ENCODE measurements at places on chromosomes 13 and 19. TPM values are rescaled to one million over a fixed set of nuclear protein-coding genes. Genes with fewer than 3 reads are reported as not detected.

- peak within 1 kb of the TSS; percentile 62 for H3K4me3 ChIP-seq
- peak; percentile 69 for DNase-seq
- peak within 1 kb of the TSS; percentile 63 for H3K27ac ChIP-seq
- peaks cover 15% of the 10 kb centered on the region for H3K27me3 ChIP-seq
- no peaks in the 10 kb centered on the region for H3K4me1 ChIP-seq
Measured at GRCh38 chr13:57631596-57632275, at the start of gene PCDH17. Gene PCDH17, plus strand, starts transcription at chr13:57631744. Its CDS starts 803 bp downstream, at chr13:57632547.

The PRRG2 gene
- 1.1 TPM for total RNA-seq

The CACNG7 gene
- total RNA-seq = not detected

GRCh38 chr19:18468517-18468916 is 30.6 kb upstream of the ISYNA1 start:
- no peak overlapping the region for H3K27ac ChIP-seq
- H3K4me1 ChIP-seq = peaks cover 58% of the 10 kb centered on the region
- H3K4me3 ChIP-seq = no peak overlapping the region
- DNase-seq = no peak
- H3K27me3 ChIP-seq = no peaks in the 10 kb centered on the region

- no peak overlapping the region for H3K27ac ChIP-seq
- no peaks in the 10 kb centered on the region for H3K4me1 ChIP-seq
- no peaks in the 10 kb centered on the region for H3K27me3 ChIP-seq
- no peaks in the 10 kb centered on the region for H3K36me3 ChIP-seq
- no peak for DNase-seq
Measured at GRCh38 chr13:84946192-84946591, 853.0 kb downstream of the SLITRK6 start.

The FLT3 gene
- 0.23 TPM for total RNA-seq

The OSCAR gene
- 6.3 TPM for total RNA-seq

The KL gene
- total RNA-seq = 2.4 TPM

- H3K4me3 ChIP-seq = no peak overlapping the region
- peaks cover 4% of the 10 kb centered on the region for H3K27me3 ChIP-seq
- DNase-seq = no peak
- H3K27ac ChIP-seq = no peak overlapping the region
- H3K4me1 ChIP-seq = no peaks in the 10 kb centered on the region
Measured at GRCh38 chr19:29342721-29343120, 129.8 kb upstream of the UQCRFS1 start.

DNA sequence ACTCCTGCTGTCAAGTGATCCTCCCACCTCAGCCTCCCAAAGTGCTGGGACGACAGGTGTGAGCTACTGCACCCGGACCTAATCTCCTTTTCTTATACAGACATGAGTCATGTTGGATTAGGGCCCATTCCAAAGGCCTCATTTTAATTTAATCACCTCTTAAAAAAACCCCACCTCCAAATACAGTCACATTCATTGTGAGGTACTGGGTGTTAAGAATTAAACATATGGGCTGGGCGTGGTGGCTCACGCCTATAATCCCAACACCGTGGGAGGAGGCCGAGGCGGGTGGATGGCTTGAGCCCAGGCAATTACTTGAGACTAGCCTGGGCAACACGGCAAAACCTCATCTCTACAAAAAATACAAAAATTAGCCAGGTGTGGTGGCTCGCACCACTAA is 46.6 kb downstream of the PIN1 start:
- no peak overlapping the region for H3K27ac ChIP-seq
- H3K27me3 ChIP-seq = no peaks in the 10 kb centered on the region
- H3K4me1 ChIP-seq = no peaks in the 10 kb centered on the region
- no peak overlapping the region for H3K4me3 ChIP-seq

DNA sequence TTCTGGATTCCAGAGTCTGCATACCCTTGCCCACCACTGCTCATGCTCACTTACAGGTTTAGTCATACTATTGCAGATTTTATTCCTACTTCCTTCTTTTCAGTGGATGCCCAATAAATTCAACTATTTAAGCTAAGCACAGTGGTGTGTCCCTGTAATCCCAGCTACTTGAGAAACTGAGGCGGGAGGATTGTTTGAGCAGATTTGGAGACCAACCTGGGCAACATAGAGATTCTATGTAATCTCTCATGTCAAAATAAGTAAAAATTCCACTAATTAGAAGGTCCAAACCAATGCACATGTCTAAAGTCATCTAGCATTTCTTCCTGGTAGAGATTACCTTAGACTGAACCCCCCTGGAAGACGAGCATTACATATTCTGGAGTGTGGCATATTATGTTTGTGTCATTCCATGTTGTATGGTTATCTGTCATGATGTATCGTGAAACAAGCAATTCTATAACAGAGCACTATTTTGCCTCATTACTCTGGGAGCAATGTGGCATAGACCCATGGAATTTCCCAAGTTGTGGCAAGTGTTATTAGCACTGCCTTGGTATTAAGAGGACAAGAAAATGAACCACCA is 8.3 kb downstream of the HMGB1 start:
- DNase-seq = no peak
- H3K27ac ChIP-seq = no peak overlapping the region
- peaks cover 11% of the 10 kb centered on the region for H3K4me1 ChIP-seq
- no peak overlapping the region for H3K4me3 ChIP-seq
- H3K36me3 ChIP-seq = peaks cover 7% of the 10 kb centered on the region
- H3K27me3 ChIP-seq = no peaks in the 10 kb centered on the region

GRCh38 chr13:111248822-111249221 is 71.6 kb upstream of the TEX29 start:
- H3K27me3 ChIP-seq = no peaks in the 10 kb centered on the region
- H3K4me1 ChIP-seq = peaks cover 66% of the 10 kb centered on the region
- no peak for DNase-seq
- no peak overlapping the region for H3K4me3 ChIP-seq
- H3K27ac ChIP-seq = peak overlapping the region; percentile 58

The CCNA1 gene
- total RNA-seq = 1.1 TPM

DNA sequence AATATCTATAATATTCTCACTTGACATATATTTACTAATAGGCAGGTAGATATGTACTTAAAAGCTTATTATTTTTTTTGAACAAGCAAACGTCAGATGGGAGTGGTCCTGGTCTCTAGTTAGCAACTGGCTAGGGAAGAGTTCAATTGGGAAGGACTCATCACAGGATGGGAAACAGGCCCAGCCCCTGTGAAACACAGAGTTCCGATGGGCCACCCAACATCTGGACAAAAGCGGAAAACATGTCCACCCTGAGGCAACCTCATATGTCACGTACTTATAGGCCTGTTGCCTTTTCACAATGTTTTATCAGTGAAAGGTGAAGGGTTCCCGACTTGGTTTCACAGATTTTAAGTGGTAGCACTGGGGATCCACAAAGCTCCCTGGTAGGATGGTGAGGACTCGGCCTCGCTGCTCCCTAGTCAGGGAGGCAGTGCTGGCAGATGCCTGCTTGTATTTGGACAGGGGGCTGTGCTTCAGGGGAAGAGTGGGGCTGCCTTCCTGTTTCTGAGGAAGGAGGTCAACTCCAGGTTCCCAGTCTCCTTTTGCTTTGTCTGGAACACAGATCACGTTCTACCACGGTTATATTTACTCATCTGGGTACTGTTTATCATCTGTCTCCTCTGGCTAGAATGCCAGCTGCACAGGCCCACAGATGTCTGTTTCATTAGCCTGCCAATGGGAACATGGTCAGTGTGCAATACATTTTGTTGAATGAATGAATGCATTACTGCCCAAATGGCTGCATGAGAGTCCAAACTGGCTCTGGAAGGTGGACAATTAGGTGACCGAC is 49.4 kb upstream of the SLC15A1 start:
- H3K36me3 ChIP-seq = peaks cover 29% of the 10 kb centered on the region
- H3K4me3 ChIP-seq = no peak overlapping the region
- no peaks in the 10 kb centered on the region for H3K27me3 ChIP-seq

DNA sequence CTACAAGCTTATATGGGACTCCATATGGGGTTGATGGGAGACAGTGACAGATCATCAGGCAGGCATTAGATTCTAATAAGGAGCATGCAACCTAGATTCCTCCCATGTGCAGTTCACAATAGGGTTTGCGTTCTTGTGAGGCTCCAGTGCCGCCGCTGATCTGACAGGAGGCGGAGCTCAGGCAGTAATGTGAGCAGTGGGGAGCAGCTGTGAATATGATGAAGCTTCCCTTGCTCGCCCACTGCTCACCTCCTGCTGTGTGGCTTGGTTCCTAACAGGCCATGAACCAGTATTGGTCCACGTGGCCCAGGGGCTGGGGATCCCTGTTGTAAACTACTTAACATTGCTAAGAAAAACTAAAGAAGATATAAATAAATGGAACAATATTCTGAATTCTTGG is 378.4 kb downstream of the KCNRG start:
- no peaks in the 10 kb centered on the region for H3K27me3 ChIP-seq
- H3K4me3 ChIP-seq = no peak overlapping the region
- H3K4me1 ChIP-seq = no peaks in the 10 kb centered on the region
- H3K27ac ChIP-seq = no peak overlapping the region

DNA sequence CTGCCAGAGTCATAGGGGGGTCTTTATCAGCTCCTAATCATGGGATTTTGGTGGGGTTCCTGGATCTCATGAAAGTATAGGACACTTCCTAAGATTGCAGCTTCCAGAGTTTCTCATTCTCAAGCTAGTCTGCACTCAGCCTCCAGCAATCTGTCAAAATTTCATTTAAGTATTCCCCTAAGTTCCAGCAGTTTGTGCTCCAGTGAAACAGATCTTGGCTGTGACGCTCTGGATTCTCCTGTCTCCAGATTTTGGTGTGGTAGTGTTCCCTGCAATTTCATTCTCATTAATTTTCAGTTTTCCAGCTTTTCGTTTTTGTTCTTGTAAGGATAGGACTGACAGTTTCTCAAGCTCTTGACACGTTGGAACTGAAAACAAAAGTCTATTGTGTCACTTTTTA is 908.9 kb upstream of the MIR17HG start:
- no peak overlapping the region for H3K27ac ChIP-seq
- no peak for DNase-seq

The LENG9 gene
- total RNA-seq = 1.9 TPM

- DNase-seq = no peak
- H3K36me3 ChIP-seq = no peaks in the 10 kb centered on the region
- no peaks in the 10 kb centered on the region for H3K27me3 ChIP-seq
- H3K4me1 ChIP-seq = no peaks in the 10 kb centered on the region
- H3K27ac ChIP-seq = no peak overlapping the region
Measured at GRCh38 chr13:105037110-105037509, 1498.4 kb downstream of the EFNB2 start.

DNA sequence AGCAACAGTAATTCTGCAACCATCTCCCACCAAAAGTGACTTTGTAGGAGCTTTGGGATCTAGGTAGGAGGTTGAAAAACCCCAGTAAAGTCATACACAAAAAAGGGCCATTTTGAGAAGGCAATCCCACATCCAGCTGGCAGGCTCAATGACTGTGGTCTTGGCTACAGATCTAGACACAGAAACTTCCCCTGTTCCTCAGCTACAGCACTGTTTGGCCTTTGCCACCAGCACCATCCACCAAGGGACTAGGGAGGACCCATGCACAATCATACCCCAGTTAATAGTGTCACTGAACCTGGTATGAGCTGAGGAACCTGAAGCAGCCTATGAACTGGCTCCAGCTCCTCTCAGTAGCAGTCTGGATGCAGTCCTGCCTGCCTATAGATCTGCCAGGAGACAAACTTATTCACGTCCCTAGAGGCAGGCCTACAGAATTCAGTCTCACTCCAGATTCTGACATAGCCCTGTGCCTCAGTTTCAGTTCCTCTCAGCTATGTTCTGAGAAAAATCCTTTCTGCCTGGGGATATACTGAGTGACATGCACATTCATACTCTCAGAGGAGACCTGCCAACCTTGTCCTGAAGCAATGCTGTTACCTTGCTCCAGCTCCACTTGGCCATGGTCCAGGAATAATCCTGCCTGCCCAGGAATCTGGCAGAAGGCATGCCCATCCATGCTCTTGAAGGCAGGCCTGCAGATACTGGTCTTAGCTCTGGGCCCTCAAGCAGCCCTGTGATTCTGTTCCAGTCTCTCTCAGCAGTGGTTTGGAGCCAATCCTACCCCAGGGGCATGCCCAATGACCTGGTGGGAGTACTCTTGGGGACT is 2048.3 kb upstream of the PCDH20 start:
- no peak overlapping the region for H3K4me3 ChIP-seq
- no peak for DNase-seq
- H3K36me3 ChIP-seq = no peaks in the 10 kb centered on the region
- no peaks in the 10 kb centered on the region for H3K27me3 ChIP-seq
- no peak overlapping the region for H3K27ac ChIP-seq

DNA sequence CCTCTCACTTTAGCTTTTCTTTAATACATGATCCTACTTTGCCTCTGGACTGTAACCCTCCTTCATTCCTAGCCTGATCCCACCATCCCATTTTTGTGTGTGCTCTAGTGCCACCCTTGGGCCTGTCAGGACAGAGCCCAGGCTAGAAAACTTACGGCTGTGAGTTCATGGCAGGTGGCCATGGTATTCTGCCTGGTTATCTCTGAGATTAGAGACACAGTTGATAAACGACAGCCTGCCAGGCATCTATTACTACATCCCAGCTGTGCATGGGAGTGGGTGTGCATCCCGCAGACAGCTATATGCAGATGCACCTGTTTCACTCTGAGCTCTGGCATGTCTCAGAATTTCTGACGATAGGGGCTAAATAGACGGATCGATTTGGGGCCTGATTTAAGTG is 110.9 kb downstream of the HS6ST3 start:
- H3K36me3 ChIP-seq = no peaks in the 10 kb centered on the region
- H3K4me1 ChIP-seq = no peaks in the 10 kb centered on the region
- no peaks in the 10 kb centered on the region for H3K27me3 ChIP-seq
- DNase-seq = no peak
- no peak overlapping the region for H3K4me3 ChIP-seq

The NLRP4 gene
- not detected for total RNA-seq

The RDH8 gene
- total RNA-seq = not detected

The VASP gene
- 46.8 TPM for total RNA-seq

GRCh38 chr13:99681695-99682094 is 180.4 kb downstream of the TM9SF2 start:
- no peak overlapping the region for H3K4me3 ChIP-seq
- no peaks in the 10 kb centered on the region for H3K36me3 ChIP-seq
- H3K27ac ChIP-seq = no peak overlapping the region

GRCh38 chr19:55050749-55051532 is 12.0 kb downstream of the RDH13 start:
- no peak overlapping the region for H3K27ac ChIP-seq
- no peaks in the 10 kb centered on the region for H3K4me1 ChIP-seq
- H3K4me3 ChIP-seq = no peak overlapping the region
- H3K27me3 ChIP-seq = no peaks in the 10 kb centered on the region

Data from heart left ventricle (tissue), 16 donors.